ENCODE measurements at places on chromosomes 11 and 22.

- no peak for DNase-seq
Measured at GRCh38 chr11:6681949-6682348, 1.2 kb downstream of the MRPL17 start.

- DNase-seq: no peak
Measured at GRCh38 chr11:44760917-44761550, 34.3 kb downstream of the TSPAN18 start.

- DNase-seq: no peak
Measured at GRCh38 chr11:64247729-64248531, 1.2 kb upstream of the PPP1R14B start.

DNA sequence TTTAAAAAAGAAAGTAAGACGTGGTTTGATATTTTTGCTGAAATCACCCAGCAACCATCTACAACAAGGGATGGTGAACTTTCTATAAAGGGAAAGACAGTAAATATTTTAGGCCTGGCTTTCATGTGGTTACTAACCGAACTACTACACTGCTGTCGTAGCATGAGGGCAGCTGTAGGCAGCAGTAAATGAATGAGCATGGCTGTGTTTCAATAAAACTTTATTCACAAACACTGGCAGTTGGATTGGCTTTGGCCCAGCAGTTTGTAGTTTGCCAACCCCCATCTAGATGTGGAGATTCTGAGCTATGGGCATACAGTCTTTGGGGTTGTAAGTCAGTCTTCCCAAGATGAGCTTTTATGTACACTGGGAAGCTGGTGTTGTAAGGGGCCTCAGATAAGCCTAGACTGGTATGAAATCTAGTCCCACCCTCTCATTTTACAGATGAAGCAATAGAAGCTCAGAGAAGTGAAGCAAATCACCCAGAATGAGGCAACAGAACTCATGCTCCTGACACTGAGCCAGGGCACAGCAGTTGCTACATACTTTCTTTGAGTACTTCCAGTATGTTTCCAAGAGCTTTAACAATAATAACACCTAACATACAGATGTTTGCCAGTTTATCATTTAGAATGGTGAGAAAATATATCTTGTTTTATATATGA is 204.4 kb downstream of the ADAMTS15 start:
- no peak for DNase-seq

DNA sequence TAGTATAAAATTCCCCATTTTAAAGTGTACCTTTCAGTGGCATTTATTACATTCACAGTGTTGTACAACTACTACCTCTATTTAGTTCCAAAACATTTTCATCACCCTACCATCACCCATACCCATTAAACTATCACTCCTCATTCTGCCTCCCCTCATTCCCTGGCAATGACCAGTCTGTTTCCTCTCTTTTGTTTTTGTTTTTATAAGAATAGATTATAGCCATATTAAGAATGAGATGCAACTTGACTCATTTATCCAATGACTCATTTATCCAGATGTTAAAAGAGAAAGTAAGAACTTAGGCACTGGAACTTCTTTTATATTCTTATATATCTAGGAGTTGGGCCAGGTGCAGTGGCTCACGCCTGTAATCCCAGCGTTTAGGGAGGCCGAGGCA is 156.3 kb downstream of the FAT3 start:
- DNase-seq: no peak

DNA sequence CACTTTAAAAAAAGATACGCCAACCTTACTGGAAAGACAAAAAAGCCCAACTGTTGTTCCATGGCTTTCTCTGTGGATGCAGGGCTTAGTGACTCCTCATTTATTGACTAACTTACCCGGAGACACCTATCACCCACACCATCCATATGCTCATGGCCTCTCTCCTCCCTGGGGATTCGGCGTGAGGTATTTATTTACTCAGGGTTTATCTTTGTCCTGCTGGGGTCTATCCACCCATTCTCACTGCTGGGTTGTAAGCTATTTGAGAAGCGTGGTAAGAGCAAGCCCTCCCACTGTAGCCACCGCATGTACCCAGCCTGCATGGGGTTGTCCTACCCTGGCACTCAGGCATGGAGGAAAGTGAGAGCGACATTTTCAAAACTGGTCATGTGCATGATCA is 93.6 kb downstream of the NELL1 start:
- no peak for DNase-seq

DNA sequence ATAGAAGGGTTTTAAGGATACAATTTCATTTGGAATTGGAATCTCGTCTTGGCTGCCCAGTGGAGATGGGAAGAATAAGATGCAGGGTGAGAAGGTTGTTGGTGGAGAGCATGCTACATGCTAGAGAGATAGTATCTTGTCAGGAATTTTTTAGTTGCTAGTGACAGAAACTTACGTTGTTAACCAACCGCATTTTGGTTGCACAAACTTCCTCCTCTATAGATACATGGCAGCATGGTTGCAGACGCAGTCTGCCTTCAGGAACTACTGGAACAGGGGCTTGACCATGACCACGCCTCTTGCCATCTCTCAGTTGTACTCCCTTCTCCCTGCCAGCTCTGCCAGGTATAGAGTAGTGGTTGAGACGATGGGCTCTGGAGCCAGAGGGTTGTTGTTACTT is 13.5 kb upstream of the CCDC90B start:
- DNase-seq: no peak

DNA sequence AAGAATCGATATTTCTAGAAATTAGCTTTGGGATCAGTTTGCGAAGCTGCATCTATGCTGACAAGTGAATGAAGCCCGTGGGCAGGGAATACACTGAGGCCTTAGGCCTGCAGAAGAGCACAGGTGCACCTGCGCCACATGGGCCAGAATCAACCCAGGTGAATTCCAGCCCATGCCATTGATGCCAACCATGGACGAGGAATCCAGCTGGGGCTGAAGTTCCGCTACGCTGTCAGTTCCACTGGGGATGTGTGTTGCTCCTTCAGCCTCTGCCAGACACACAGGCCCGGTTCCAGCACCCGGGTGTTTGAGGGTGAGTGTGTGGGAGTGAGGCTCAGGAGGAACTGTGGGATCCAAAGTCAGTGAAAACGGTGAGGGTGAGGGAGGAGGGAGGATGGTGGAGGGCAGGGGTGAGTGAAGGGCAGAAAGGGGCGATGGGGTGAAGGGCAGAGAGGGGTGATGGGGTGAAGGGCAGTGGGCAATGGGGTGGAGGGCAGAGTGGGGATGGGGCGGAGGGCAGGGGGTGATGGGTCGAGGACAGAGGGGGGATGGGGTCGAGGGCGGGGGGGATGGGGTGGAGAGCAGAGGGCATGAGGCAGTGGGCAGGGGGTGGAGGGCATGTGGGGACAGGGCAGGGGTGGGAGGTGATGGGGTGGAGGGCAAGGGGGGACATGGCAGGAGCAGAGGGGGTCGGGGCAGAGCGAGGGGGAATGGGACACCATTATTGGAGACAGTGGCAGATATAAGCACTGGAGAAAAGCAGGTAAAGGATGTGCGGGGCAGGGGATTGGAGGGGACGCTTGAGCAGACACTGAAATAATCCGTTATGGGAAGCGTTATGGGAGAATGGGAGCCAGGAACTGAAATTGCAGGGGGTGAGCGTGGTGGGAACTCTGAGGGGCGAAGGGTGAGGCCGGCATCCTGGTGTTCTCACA is 931.6 kb downstream of the BRD1 start:
- no peak for DNase-seq

GRCh38 chr11:70604221-70604620 is 205.9 kb downstream of the CTTN start:
- DNase-seq: no peak

GRCh38 chr11:45610627-45611026 is 54.8 kb downstream of the CHST1 start:
- no peak for DNase-seq

All from GM06990 (cell line).